ENCODE measurements at places on chromosomes 11 and 22.

GRCh38 chr11:46105134-46105628 is 16.1 kb downstream of the PHF21A start:
- no peak for DNase-seq

- no peak for DNase-seq
Measured at GRCh38 chr11:68598816-68599653, 85.3 kb upstream of the GAL start.

GRCh38 chr11:65593518-65594414 is 1.8 kb downstream of the KCNK7 start:
- peak; percentile 64 for DNase-seq

GRCh38 chr11:2662024-2662312 is 37.8 kb downstream of the KCNQ1OT1 start:
- no peak for DNase-seq

DNA sequence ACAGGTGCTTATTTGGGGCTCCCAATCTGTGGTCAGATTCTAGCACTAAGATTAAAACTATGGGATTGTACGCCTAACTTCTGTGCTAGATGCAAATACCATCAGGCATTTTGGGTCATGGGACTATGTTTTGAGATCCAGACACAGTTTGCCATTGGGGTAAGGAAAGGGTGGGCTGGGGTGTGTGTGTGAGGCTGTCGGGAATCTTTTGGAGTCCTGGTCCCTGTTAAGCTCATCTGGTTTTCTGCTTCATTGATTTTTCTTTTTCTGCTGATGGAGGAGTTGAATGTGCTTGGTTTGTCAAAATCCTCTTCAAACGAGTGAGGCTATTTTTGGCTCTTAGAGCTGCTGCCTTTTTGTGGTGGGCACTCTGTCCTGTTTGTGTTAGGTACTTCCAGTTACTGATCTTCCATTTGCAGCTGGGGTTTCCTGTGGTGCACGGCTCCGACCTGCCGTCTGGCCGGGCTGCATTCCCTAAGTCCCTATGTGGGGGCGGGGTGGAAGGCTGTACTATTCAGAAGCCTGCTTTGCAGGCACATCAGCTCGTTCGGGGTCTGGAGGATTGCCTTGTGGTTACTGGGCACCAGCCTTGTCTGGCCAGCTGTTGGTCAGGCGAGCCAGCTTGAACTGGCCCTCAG is 2.9 kb downstream of the BCR start:
- DNase-seq: no peak

- DNase-seq: no peak
Measured at GRCh38 chr22:47056361-47056760, 293.9 kb downstream of the TBC1D22A start.

GRCh38 chr11:27028561-27028965 is 12.1 kb upstream of the BBOX1 start:
- no peak for DNase-seq

DNA sequence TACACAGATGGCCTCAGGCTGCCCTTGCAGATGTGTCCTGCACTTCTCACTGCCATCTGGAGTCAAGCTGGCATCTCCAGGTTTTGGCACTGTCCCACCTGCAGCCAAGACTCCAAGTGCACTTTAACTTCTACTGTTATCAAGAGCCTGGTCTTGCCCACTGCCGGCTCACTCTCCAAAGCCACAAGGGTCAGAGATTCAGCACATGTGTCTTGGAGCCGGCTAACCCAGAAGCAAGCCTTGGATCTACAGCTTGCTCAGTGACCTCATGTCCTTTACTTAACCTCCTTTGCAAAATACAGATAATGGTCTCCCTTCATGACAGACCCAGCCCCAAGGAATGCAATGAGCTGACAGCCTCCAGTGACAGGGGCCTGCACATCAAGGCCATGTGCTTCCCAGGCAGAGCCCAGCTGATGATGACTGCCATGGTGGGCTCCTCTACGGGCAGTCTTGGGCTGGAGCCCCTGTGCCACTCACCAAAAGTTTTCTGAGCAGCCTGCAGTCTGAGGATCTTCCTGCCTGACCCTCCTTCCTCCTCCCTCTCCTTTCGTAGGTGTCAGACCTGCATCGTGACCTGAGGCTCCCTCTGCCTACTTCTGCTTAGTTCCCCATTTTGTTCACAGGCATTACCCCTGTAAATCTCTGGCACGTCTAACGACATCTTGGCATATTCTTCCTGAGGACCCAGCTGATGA is 9.0 kb downstream of the TP53AIP1 start:
- DNase-seq: no peak

DNA sequence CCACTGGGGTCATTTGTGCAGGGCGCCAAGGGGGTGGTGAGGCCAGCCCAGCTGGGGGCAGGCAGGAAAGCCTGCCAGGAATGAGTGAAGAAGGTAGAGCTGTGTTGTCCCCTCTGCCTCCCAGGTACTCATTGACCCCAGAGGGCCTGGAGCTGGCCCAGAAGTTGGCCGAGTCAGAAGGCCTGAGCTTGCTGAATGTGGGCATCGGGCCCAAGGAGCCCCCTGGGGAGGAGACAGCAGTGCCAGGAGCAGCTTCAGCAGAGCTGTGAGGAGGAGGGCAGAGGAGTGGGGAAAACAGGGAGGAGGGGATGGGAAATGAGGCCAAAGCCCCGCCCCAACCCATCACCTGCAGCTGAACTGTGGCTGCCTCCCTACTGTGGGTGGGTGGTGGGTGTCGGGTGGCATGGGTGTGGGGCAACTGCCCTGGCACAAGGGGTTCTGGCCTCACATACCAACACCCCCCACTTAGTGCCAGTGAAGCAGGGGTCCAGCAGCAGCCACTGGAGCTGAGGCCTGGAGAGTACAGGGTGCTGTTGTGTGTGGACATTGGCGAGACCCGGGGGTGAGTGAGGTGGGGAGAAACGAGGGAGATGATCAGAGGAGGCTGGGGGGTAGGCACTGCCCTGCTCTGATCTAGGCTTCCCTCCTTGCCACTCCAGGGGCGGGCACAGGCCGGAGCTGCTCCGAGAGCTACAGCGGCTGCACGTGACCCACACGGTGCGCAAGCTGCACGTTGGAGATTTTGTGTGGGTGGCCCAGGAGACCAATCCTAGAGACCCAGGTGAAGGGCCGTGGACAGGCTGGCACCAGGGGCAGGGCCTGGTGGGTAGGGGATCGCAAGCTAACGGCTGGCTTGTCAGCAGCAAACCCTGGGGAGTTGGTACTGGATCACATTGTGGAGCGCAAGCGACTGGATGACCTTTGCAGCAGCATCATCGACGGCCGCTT is 3.0 kb downstream of the MUS81 start:
- DNase-seq: no peak

- no peak for DNase-seq
Measured at GRCh38 chr11:106917973-106918372, 100.3 kb downstream of the GUCY1A2 start.

GRCh38 chr22:49392247-49392646 is 435.4 kb downstream of the BRD1 start:
- DNase-seq: no peak

- DNase-seq: no peak
Measured at GRCh38 chr11:35007277-35007676, 90.9 kb downstream of the PDHX start.

GRCh38 chr22:37636186-37636948 is 3.1 kb upstream of the SH3BP1 start:
- DNase-seq: no peak

DNA sequence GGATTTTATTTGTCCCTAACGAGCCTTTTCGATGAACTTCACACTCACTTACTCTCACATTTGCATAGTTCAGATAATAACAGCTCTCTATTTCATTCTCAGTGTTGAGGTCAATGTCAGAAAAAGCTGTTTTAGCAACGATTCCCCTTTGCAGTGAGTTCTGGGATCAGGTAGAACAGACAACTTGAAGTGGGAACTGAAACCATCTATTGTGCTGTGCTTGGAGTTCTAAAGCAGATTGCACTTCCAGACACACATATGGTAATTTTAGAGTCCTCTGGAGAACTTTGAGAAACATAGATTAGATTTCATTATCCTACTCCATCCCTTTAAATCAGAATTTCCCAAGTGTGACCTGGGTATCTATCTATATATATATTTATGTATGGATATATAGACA is 124.6 kb upstream of the BLID start:
- DNase-seq: no peak

GRCh38 chr11:121613724-121614123 is 161.0 kb upstream of the SORL1-AS1 start:
- DNase-seq: no peak

GRCh38 chr11:130787092-130787616 is 129.1 kb downstream of the SNX19 start:
- DNase-seq: no peak

DNA sequence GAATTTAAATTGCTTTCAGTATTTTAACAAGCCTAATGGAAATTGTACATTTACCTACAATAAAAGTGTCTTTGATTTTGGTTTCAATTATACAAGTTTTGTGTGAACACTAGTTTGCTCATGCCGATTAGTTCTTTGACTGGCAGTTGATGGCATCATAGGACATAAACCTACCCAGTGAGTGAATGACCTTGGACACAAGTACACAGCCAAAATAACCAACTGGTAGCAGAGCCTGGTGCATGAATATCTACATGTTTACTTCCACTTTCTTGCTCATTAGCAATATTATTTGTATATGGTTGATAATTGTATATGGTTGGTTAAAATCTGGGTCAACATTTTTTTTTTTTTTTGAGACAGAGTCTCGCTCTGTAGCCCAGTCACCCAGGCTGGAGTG is 37.8 kb downstream of the STIM1 start:
- no peak for DNase-seq

GRCh38 chr11:17554487-17554886 is 7.4 kb downstream of the OTOG start:
- DNase-seq: no peak

- DNase-seq: no peak
Measured at GRCh38 chr11:96365493-96365892, 22.5 kb upstream of the MAML2 start.

- peak; percentile 38 for DNase-seq
Measured at GRCh38 chr11:18471995-18472394, 16.3 kb downstream of the LDHAL6A start.

DNA sequence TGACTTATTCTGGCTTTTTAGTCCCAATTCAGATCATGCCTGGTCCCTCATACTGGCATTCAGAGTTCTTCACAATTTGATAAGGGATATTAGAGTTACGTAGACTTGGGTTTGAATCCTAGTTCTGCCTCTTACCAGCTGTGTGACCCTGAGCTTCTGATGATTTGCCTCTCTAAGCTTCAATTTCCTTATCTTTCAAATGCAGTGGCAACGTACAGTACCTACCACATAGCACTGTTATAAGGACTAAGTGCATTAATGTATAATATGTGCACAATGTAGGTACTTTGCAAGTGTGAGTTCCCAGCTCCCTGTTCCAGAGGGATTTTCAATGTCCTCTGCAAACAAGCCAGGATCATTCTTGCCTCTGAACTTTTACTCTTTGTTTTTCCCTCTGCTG is 7.3 kb downstream of the RHOG start:
- no peak for DNase-seq

- DNase-seq: no peak
Measured at GRCh38 chr11:69598147-69598546, 42.8 kb upstream of the CCND1 start.

DNA sequence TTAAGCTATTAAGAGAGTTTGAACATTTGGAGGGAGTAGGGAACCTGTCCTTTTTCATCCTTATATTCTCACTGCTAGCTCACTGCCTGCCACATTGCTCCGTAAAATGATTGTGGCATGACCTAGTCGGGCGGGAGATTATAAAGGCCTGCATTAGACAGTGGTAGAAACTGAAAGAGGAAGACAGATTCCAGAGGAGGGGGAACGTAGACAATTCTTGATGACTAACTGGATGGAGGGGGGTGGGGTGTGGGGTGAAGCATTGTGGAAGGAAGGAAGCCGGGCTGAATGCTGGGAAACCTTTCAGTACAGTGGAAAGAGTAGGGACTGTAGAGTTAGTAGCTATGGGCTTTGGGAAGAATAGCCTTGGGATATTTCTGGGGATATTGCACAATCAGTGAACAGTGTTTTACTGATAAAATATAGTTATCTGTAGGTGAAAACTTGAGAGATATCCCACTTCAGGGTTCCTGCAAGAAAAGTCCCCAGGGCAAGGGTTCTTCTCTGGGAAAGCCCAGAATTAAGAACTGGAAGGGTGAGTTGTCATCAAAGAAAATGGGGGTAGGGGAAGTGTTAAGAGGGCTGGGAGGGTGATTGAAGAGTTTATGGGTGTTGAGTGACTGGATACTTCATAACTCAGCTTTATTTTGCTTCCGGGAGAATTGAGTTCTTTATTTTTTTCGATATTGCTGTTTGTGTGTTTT is 2.1 kb downstream of the MED15 start:
- DNase-seq: peak; percentile 48

DNA sequence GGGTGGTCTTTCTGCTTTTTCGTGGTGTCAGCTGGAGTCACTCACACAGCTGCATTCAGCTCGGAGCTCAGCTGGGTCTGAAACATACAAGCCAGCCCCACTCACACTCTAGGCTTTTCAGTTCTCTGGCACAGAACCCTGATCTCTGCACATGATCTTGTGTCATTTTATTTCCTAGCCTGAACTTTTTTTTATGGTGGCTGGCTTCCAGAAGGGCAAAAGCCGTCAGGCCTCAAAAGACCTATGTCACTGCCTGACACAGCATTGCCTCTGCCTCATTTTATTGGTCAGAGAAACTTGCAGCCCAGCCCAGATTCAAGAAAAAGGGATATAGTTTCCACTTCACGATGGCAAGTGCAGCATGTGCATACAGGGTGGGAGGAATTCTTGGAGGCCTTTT is 117.8 kb downstream of the NTM start:
- DNase-seq: no peak

- DNase-seq: no peak
Measured at GRCh38 chr11:124778281-124778680, 16.2 kb upstream of the ESAM start.

GRCh38 chr11:112292785-112293407 is 32.2 kb upstream of the PLET1 start:
- no peak for DNase-seq

- no peak for DNase-seq
Measured at GRCh38 chr22:50483977-50484853, 2.4 kb upstream of the MIOX start.

- DNase-seq: no peak
Measured at GRCh38 chr11:94638301-94638901, 71.2 kb downstream of the PIWIL4 start.

- DNase-seq: no peak
Measured at GRCh38 chr11:95989076-95989605, 65.2 kb upstream of the MTMR2 start.

GRCh38 chr22:28994522-28994921 is 67.1 kb downstream of the C22orf31 start:
- no peak for DNase-seq

GRCh38 chr22:29002603-29003002 is 59.0 kb downstream of the C22orf31 start:
- no peak for DNase-seq

- peak; percentile 73 for DNase-seq
Measured at GRCh38 chr11:64226507-64227051, 505 bp downstream of the NUDT22 start.

- DNase-seq: no peak
Measured at GRCh38 chr11:56522008-56522407, 21.0 kb downstream of the OR5M11 start.

GRCh38 chr22:35178446-35178845 is 78.8 kb upstream of the HMGXB4 start:
- DNase-seq: no peak

All from activated T-cell treated with anti-CD3 and anti-CD28 coated beads, Interleukin-2, amount 50 U/mL, for 72 hours (primary cell).